ENCODE measurements at places on chromosomes 16 and 17.
A peak's percentile ranks its signal among the peaks of the same experiment; 100 is the strongest.

- peak; percentile 83 for DNase-seq
Observed at GRCh38 chr16:65122724-65123395, 997 bp upstream of the CDH11 start.

- no peak for DNase-seq
Observed at GRCh38 chr17:63191610-63192009, 225.6 kb downstream of the TANC2 start.

- DNase-seq: no peak
Observed at GRCh38 chr16:49634235-49635008, 221.5 kb downstream of the ZNF423 start.

GRCh38 chr16:2095315-2095853 is 40.3 kb downstream of the PKD1 start:
- peak; percentile 100 for DNase-seq

DNA sequence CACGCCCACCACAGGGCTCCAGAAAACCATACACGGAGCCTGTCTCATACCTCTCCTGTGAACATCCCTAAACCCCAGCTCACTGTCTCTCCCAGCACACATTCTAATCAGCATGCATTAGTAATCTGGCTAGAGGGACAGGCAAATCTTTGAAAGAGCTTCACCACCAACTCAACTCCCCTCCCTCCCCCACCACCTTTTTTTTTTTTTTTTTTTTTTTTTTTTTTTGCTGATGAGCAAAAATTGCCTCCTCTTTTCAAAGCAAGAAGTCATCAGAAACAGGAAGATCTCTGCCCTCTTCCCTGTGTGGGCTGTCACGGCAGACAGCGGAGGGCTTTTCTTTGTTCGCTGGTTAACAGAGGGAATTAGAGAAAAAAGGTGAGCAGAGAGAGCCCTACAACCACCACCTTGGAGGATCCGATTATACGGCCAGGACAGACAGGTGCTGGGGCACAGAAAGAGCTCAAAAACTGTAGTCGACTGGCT is 19.9 kb downstream of the GAS7 start:
- no peak for DNase-seq

GRCh38 chr17:78706271-78706915 is 75.7 kb downstream of the CYTH1 start:
- no peak for DNase-seq

DNA sequence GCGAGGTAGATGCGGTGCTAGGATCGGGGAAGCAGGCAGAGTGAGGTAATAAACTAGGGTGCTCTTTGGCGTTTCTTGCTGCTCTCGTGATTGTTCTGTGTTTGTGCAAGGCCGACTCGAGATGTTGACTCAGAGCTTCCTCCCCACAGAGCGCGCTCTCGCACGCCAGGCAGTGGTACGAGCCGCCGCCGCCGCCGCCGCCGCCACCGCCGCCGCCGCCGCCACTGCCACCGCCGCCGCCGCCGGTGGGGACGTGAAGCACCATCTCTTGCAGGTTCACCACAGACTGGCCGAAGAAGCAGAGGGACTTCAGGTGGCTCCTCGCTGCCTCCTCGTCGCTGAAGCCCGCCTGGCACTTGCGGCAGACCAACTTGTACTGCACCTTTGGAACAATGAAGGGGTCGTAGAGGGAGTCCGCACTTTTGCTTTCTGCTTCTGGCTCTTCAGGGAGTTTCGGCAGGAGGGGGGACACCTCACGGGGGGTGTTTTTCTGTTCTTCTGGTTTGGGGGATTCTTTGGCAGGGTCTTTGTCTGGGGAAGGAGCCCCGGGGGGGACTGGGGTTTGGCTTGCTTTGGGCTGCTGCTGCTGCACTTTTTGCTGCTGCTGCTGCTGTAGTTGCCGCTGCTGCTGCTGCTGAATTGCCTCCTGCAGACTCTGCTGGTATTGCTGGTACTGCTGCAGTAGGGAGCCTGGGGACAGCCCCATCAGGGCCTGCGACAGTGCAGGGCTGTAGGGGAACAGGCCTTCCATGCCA is 260.2 kb downstream of the ZFHX3 start:
- peak; percentile 99 for DNase-seq

DNA sequence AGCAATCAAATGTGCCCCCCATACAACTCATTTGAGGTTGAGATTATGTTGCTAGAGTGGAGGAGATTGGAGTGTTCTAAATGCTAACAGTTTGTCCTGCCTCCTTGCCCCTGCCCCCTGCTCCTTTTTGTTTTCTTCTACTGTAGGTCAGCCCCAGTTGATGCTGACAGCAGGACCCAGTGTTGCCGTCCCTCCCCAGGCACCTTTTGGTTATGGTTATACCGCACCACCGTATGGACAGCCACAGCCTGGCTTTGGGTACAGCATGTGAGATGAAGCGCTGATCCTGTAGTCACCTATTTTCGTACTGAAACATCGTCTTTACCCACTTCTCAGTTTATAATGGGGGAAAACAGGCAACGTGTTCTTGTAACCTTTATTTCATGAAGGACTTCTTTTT is 13.6 kb downstream of the PTRH2 start:
- DNase-seq: no peak

GRCh38 chr17:57257195-57257894 is 1.0 kb downstream of the MSI2 start:
- no peak for DNase-seq

- no peak for DNase-seq
Observed at GRCh38 chr17:81132770-81133723, 32.3 kb upstream of the PVALEF start.

DNA sequence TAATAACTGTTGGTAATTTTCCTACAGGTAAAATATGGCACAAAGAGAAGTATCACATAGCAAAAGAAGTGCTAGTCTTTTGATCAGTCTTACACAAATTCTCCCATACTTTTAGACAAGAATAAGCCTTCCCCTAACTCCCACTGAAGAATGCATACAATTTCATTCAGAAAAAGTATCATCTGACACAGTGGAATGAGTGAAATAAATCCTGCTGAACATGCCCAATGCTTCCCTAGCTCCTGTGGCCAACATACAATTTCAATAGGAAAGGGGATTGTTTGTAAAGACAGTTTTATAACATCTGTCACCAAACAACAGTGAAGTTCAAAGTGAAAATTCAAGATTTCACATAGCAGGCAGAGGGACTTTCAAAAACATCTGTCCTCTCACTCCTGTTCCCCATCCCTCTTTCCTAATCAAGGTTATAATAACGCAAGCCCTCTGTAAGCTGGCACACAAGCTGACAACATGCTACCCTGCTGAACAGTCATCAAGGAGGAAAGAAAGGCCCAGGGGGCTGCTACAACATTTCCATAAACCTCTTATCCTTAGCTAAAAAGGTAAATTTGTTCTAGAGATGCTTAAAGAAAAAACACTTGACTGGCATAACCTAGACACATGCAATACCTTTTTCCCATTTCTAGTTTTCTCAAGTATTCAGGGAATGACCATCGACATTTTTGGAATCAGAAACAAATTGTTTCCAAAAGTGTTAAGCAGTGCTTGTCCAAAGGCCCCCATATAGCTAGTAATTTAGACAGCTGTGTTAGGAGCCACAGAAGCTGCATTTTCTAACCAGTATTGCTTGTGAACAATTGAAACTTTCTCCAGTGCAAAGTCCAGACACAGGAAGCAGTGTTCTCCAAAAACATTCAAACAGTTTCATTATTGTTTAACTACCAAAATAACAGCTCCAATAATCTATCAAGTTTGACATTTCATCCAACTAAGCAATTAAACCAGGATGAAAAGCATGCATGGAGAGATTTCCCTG is 11.5 kb upstream of the RFFL start:
- no peak for DNase-seq

DNA sequence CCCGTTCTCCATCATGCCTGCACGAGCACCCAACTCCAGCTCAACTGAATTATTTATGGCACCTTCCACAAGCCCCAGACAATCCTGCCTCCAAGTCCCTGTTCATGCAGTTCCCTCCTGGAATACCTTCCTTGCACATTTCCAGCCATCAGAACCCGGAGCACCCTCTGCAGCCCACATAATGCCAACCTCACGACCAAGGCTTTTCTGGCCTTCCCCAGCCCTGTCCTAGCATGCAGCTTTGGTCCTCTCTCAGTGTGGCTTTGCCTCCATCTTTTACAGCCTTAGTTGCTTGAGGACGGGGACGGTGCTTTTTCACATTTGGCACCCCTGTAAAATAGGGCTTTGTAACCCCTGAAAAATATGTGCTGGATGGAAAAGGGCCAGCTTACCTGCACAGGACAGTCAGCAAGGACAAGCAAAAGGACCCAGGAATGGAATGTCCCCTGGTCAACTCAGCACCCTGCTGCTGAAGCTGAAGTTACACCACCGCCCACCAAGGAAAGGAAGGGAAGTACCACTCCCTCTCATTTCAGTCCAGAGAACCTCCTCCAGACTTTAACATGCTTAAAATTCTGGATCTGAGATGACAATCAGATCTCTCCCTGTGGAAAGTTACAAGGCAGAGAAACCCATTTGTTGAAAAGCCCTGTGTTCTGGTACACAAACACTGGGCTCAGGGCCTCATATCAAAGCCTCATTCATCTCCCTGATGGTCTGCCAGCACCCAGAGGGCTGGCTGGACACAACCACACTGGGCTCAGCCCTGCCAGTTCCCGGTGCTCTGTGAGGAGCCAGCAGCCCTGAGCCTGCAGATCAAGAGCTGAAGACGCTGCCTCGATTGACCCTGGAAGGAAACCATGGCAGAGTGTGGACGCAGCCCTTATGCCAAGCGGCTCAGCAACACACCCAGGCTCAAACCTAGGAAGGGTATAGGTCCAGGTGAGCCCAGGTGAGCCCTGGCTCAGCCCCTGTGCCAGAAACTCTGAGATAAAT is 2.9 kb downstream of the SLC39A11 start:
- peak; percentile 59 for DNase-seq

DNA sequence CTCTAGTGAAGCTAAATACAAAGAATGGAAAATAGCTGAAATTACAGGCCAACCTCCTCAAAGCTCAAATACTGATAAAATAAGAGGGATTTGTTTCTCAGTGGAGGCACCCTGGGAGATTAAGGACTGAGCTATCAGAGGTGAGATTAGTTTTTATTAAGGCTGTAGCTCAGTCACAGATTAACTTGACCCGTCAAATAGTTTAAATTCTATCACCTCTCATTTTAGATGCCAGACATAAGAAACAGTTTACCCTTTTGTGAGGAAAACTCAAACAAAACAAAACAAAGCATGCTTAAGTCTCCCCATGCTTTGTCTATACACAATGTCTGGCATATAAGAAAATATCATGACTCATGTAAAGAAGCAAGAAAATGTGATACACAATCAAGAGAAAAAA is 208.3 kb upstream of the PMFBP1 start:
- no peak for DNase-seq

DNA sequence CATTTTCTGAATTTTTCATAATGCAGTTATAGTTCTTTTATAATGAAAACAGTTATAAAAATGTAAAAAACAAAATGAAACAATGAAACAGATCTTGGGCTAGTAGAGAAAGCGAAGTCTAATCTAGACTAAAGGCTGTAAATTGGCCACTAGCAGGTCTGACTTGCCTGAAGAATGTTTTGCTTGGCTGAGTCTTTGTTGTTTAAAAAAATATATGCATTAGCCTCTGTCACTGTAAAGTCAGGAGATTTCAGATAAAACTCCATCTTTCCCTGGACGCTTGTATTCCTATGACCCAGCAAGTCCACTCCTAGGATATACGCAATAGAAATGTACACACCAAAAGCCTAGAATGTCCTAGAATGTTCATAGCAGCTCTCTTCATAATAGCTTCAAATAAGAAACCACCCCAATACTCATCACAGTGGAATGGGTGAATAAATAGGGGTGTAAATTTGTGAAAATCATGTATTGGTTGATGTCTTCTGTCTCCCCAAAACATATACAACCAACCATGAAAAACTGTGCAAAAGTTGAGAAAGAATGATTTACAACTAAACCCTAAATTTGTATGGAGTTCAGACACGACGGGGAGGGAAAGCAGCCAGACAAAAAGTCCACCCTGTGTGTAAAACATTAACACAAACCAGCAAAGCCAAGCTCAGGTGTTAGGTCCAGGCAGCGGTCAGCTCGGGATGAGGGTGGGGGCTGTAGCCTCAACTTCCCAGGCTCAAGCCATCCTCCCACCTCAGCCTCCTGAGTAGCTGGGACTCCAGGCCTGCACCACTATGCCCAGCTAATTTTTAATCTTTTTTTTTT is 37.7 kb upstream of the MEAK7 start:
- DNase-seq: no peak

- no peak for DNase-seq
Observed at GRCh38 chr17:82029990-82030469, 1.4 kb upstream of the RAC3 start.

DNA sequence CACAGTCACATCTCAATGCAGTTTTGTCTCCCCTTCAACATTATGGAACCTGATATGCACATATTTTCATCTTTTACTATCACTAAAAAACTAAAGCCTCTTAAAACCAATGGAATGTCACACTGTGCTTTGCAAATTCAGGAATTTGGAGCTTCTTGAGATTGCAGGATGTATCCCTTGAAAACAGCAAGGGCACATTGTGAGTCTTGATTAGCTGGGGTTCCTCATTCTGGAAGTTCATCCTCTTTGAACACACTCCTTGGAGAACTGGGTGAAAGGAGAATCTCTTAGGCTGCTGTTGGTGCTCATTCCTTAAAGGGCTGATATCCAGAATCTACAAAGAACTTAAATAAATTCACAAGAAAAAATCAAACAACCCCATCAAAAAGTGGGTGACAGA is 21.1 kb upstream of the MYOCD start:
- no peak for DNase-seq

GRCh38 chr16:56974549-56975300 is 13.0 kb downstream of the CETP start:
- DNase-seq: no peak

DNA sequence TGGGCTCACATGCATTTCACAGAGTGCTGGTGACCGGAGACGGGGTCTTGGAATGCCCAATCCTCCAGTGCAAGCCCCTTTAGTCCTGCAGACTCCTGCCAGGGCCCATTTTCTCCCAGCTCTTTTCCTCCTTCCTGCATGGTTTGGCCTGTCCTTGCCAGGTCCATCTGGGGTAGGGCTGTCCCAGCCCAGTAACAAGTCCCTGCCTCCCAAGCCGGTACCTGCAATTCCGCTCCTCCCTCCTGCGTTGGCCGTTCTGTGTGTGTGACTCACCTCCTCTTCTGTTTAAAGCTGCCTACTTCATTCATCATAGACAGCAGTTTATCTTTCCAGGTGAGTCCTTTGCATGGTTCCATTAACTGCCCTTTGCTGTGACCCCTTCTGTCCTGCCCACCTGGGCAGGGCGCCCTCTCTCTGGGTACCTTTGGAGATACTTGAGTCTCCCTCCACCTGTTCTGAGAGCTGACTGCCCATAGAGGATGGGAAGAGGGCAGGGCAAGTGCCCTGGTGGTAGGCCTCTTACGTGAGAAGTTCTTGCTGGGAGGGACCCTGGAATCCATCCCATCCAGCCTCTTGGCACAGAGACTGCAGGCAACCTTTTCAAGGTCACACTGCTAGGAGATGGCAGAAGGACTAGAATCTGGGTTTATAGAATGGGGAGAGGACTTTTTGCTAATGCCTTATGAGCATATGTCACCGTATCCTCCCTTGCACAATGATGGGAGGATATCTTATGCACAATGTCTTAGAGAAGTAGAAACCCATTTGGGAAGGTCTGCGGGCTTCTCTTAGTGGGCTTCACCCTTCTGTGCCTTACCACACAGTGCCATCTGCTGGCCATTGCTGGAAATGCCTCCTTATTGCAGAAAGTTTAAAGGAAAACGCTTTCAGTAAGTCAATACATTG is 29.7 kb upstream of the LGALS9 start:
- peak; percentile 97 for DNase-seq

Measured in osteoblast (primary cell).